ENCODE measurements at places on chromosomes 7 and 10.
A peak's percentile ranks its signal among the peaks of the same experiment; 100 is the strongest.

DNA sequence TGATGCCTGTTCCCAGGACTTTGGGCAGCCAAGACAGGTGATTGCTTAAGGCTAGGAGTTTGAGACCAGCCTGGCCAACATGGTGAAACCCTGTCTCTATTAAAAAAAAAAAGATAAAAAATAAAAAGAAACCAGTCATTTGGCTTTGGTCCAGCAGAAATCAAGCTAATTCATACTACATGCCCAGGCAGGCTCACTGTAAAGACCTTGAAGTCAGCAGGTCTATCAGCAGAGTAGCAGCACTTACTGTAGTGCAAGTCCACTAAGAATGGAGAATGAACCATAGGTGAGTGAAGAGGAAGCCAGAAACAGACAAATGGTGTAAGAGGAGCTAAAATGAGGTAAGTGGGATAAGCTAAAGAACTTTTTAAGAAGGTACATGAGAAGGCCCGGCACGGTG is 24.7 kb downstream of the PSPH start:
- no peak for DNase-seq

DNA sequence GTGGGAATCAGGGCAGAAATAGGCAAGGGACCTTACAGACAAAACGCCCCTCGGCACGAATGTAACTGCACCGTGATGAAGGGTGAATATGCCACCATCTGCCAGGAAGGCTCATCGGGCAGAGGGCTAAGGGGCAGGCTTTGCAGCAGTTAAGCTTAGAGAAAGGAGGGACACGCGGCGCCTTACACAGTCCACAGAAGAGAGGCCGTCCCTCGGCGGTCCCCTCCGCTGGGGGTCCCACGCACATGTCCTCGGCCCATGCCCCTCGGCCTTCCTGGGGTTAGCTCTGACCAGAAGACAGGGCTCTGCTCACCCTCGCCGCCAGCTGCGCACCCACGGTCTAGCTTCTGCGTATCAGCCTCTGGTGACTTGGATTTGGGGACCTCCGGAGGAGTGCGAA is 141.1 kb downstream of the DYNC2I1 start:
- no peak for DNase-seq

- no peak for DNase-seq
Measured at GRCh38 chr7:22867003-22867402, 44.4 kb upstream of the TOMM7 start.

DNA sequence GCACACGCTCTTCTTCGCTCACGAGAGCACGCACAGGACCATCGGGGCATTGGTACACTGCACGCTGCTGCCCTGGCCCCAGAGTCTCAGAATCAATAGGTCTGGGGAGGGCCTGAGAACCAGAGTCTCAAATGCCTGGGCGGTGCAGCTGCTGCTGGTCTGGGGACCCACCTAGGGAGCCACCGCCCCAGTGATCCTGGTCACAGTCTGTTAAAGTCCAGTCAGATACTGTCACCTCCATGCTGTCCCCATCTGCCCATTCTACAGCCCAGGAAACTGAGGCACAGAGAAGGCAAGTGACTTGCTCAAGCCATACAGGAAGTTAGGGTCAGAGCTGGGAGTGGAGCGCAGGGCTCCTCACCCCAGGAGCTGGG is 38.0 kb downstream of the ZCCHC24 start:
- DNase-seq = no peak

DNA sequence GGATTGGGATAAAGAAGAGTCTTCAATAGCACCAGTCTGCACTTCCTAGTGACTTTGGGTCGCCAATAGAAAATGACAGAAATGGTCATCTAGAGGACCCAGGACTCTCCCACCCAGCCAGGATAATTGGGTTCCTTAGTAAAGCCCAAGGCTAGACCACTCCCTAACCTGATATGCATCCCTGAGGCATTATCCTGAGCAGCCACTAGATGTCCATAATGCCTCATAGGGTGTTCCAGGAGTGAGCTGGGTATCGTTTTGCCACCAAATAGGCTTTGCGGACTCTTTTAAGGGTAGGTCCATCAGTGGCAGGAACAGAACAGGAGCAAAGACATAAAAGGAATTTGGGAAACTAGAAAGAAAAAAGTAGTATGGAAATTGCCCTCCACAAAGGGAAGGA is 4.5 kb upstream of the LRRC4 start:
- DNase-seq = no peak

- DNase-seq = no peak
Measured at GRCh38 chr10:1172256-1172984, 116.2 kb downstream of the WDR37 start.

GRCh38 chr10:51770709-51771108 is 71.3 kb upstream of the CSTF2T start:
- DNase-seq = no peak

GRCh38 chr10:132607961-132608495 is 70.4 kb downstream of the INPP5A start:
- no peak for DNase-seq

GRCh38 chr7:1459920-1460820 is 900 bp upstream of the MICALL2 start:
- DNase-seq = peak; percentile 13

DNA sequence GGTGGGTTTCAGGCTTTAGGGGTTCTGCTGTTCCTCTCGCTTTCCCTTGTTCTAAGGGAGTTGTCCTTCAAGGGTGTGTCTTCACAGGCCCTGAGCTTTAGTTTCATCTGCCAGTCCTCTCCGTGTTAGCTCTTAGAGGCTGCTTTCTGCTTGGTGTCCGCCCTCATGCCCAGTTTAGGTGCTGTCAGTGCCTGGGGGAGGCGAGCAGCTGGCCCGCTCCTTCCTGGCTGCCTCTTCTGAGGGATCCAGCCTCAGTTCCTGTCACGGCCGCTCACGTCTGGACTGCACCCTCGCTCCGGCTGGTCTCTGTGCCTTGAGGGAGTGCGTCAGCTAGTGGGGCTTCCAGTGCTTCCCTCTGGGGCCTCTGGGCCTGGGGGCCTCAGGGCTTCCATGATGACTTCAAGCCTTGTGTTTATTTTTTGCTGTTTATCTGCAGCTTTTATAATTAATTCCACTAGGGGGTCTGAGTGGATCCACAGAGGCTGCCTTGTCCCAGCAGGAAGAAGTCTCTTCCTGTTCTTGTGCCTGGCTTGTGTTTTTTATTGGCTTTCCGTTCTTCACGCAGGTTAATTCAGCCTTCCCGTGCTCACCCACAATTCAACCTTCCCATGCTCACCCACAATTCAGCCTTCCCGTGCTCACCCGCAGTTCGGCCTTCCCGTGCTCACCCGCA is 33.0 kb downstream of the WDR37 start:
- no peak for DNase-seq

GRCh38 chr10:76451911-76452310 is 1020.5 kb downstream of the LRMDA start:
- no peak for DNase-seq

GRCh38 chr7:45699726-45700390 is 125.7 kb downstream of the ADCY1 start:
- no peak for DNase-seq

DNA sequence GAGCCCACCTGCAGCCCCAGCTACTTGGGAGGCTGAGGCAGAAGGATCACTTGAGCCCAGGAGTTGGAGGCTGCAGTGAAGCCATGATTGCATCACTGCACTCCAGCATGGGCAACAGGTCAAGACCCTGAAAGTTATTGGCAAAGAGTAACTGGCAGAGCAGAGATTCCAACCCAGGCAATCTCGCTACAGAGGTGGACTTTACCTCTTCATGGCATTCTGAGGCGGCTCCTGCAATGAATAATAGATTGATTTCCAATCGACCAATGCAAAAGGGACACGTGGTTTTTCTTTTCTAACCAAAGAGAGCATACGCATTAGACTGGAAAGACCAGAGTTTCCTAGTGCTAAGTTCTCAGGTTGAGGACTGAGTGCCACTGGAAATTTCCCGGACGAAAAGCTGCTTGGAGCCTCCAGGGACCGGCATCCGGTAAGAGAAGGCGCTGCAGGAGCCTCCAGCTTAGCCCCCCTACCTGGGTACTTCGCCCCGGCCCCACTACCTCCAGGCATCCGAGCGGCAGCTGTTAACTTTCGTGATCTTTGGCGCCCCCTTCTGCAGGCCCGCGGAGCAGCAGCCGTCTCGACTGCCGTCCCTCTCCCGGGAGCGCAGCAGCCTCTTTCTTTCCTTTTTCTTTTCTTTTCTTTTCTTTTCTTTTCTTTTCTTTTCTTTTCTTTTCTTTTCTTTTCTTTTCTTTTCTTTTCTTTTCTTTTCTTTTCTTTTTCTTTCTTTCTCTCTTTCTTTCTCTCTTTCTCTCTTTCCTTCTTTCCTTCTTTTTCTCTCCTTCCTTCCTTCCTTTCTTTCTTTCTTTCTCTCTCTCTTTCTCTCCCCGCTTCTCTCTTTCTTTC is 4.1 kb downstream of the MBLAC1 start:
- peak; percentile 83 for DNase-seq

Data from stimulated activated CD4-positive, alpha-beta T cell treated with anti-CD3 and anti-CD28 coated beads, Interleukin-4, amount 100 ng/mL, for 1 hour (primary cell).